ENCODE measurements at places on chromosomes 13 and 19.
A peak's percentile ranks its signal among the peaks of the same experiment; 100 is the strongest.

DNA sequence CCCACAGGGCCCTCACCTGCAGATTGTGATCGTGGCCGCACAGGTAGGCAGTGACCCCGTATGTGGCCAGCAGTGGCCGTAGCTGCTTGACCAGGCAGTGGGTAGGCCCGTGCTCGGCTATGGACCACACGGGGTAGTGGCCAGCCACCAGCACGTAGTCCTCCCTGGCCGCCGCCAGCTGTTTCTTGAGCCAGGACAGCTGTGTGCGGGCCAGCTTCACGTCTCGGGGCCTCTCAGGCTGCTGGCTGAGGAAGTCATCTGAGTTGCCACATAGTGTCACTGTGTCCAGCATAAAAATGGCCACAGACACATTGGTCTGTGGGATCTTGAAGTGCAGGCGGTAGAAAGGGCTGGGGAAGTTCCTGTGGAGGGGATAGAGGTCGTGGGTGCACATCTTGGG is 1.2 kb downstream of the ACP5 start:
- DNase-seq: no peak

- peak; percentile 17 for DNase-seq
These were observed 3.3 kb downstream of the CFD start for GRCh38 chr19:862581-863314.

- no peak for DNase-seq
These were observed 39.4 kb downstream of the CELF5 start for GRCh38 chr19:3263866-3264265.

GRCh38 chr13:114241918-114242317 is 7.2 kb downstream of the CDC16 start:
- DNase-seq: peak; percentile 26

GRCh38 chr19:45637890-45638667 is 1.1 kb downstream of the EML2 start:
- peak; percentile 48 for DNase-seq

- no peak for DNase-seq
These were observed 99.0 kb upstream of the HTR2A start for GRCh38 chr13:46995874-46996273.

DNA sequence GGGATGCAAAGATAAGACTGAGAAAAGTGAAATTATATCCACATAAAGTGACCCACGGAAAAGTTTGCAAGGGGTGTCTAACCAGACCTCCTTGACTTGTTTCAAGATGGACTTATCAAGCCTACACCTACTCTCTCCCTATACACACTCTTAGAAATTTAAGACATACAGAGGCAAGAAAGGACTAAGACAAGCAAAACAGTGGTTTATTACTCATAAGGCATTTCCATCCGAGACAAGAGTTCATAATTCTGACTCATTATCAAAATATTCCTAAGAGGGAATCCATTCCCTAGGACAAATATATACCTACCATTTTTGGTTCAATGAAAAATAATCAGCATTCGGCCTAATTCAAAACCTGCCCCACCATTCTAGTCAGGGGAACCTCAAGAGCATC is 232.6 kb upstream of the GPC6 start:
- DNase-seq: peak; percentile 78

- DNase-seq: no peak
These were observed 6.9 kb upstream of the AP1M2 start for GRCh38 chr19:10593820-10594637.

GRCh38 chr13:50511877-50512341 is 331.6 kb downstream of the DLEU7 start:
- DNase-seq: no peak

DNA sequence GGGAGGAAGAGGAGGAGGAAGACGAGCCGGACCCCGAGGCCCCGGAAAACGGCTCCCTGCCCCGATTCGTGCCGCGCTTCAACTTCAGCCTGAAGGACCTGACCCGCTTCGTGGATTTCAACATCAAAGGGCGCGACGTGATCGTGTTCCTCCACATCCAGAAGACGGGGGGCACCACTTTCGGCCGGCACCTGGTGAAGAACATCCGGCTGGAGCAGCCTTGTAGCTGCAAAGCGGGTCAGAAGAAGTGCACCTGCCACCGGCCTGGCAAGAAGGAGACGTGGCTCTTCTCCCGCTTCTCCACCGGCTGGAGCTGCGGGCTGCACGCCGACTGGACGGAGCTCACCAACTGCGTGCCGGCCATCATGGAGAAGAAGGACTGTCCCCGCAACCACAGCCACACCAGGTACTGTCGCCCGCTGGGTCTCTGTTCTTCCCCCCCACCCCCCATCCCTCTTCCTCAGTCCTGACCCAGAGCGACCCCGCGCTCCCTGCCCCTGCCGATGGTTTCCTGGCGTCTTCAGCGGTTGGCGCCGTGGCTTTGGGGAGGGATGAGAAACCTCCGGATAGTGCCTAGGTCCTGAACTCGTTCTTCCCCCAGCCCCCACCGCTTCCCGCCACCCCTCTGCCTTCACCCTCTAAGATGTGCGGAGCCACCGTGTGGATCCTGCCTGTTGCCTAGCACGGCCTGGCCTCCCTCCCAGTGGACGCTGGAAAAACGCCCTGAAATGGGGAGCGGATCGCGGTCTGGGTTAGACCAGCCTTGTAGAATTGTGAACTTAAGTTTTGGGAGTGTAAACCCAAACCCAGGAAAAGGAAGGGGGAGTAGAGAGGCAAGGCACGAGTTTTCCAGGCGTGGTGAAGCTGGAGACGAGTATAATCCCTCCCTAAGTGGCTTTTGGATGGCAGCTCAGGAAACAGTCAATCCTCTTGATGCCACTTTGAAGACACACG is 1.5 kb downstream of the HS6ST3 start:
- no peak for DNase-seq

- DNase-seq: no peak
These were observed 15.2 kb upstream of the SLC25A30 start for GRCh38 chr13:45433381-45433790.

DNA sequence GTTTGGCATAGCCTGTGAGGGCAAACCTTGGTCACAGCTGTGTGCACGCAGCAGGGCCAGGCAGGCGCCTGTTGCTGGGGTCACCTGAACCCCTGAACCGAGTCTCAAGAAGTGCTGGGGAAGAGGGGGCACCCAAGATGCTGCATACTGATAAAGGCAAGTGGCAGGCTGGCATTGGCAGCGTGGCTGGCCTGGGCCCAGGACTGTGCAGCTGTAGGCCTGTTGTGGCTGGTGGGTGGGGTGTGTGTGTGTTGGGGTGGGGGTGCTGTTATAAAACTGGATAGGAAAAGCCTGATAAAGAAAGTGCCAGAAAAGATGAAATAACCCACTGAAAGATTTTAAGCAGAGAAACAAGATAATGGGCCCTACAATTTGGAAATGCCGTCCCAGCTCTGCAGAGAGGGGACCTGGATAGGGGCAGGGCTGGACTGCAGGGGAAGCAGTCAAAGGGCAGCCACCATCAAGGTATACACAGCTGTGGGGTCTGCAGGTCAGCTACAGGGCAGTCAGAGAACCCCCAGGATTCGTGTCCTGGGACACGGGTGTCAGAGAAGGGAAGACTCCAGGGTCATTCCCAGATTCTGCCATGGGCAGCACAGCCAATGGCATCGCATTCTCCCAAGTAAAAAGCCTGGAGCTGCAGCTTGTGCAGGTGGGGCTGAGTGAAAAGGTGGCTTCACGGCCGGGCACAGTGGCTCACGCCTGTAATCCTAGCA is 33.2 kb downstream of the CILP2 start:
- no peak for DNase-seq

DNA sequence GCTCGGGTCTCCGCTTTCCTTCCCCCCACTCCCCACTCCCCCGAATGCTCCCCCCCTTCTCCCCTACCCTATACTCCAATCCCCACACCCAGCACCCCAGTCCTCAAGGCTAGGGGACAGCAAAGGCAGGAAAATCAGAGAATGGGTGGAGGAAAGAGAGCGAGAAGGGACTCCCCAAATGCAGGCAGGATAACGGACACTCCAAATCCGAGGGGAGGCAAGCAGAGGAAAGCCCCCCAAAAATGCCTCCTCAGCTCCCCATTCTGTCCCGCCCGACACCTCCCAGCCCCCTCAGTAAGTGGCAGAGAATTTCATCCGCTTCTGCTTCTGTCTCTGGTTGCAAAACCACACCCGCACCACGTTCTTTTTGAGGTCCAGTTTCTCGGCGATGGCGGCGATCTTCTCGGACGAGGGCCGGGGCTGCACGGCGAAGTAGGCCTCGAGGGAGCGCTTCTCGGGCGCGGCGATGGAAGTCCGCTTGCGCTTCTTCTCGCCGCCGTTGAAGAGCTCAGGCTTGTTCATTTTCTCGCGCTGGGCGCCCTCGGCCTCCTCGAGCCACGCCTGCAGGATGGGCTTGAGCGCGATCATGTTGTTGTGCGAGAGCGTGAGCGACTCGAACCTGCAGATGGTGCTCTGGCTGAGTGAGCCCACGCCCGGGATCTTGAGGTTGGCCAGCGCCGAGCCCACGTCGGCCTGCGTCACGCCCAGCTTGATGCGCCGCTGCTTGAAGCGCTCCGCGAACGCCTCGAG is 2.1 kb downstream of the POU4F1 start:
- peak; percentile 7 for DNase-seq

GRCh38 chr19:2315818-2316353 is 7.9 kb upstream of the LINGO3 start:
- peak; percentile 56 for DNase-seq

- DNase-seq: no peak
These were observed 146.3 kb downstream of the GPC5 start for GRCh38 chr13:91544723-91545122.

GRCh38 chr19:48367855-48368254 is 3.7 kb downstream of the SYNGR4 start:
- no peak for DNase-seq

DNA sequence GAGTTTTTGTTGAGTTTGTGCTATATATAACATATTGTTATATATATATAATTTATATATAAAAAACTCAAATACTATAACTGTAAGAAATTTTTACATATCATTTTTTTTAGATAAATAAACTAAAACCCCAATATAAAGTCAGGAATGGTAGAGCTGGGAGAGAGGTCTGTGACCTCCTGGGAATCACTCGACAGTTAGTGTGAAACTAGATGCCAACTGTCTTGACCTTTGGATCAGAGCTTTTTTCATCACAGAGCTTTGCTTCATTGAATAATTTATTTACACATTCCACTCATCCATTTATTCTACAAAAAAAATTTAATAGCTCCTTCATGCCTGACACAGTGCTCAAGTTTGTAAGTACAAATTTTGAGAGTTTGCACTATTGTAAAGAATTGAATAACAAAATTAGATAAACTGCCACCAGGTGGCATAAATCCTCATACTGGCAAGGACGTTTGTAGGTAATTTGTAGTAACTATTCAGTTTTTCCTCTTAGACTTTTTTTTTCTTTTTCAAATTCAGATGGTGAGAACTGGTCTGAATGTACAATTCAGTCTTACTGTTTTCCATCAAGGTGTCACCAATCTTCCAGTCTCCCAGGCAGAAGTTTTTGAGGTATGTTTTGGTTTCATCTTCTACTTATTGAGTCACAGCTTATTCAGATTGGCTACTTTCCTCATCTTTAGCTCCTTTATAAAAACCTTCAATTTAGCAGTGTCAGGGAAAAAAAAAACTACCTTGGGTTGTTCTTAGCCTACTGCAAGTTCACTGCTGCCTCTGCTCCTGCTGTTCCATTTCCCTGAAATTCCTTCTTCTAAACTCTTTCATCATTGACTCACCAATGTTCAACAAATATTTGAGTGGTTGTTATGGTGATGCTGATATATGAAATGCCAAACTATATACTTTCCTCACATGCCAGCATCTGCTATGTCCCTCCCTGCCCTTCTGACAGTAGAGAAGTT is 28.7 kb downstream of the LACC1 start:
- DNase-seq: peak; percentile 91

GRCh38 chr19:29371251-29372090 is 154.3 kb upstream of the VSTM2B start:
- no peak for DNase-seq

DNA sequence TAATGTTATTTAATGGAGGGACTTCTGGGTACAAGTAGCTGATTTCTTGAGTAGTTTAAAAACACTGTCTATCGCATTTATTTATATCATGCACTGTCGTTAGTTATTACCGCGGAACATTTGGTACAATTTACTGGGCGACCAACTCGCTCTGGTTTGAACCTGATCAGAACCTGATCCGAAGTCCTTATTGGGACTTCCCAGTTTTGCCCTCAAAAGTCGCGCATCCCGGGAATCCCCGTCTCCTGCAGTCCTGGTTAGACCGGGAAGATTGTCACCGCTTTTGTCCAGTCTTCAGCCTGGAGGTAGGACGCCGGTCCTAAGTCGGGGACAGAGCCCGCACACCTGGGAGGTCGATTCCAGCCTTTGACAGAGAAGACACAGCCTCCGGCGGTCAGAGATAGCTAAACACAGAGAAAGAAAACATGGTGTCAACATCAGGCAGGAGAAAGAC is 694 bp downstream of the CLN5 start:
- DNase-seq: peak; percentile 23

- DNase-seq: no peak
These were observed 315.2 kb downstream of the ATP8A2 start for GRCh38 chr13:25686831-25687470.

GRCh38 chr13:110560601-110561343 is 750 bp downstream of the RAB20 start:
- DNase-seq: no peak

DNA sequence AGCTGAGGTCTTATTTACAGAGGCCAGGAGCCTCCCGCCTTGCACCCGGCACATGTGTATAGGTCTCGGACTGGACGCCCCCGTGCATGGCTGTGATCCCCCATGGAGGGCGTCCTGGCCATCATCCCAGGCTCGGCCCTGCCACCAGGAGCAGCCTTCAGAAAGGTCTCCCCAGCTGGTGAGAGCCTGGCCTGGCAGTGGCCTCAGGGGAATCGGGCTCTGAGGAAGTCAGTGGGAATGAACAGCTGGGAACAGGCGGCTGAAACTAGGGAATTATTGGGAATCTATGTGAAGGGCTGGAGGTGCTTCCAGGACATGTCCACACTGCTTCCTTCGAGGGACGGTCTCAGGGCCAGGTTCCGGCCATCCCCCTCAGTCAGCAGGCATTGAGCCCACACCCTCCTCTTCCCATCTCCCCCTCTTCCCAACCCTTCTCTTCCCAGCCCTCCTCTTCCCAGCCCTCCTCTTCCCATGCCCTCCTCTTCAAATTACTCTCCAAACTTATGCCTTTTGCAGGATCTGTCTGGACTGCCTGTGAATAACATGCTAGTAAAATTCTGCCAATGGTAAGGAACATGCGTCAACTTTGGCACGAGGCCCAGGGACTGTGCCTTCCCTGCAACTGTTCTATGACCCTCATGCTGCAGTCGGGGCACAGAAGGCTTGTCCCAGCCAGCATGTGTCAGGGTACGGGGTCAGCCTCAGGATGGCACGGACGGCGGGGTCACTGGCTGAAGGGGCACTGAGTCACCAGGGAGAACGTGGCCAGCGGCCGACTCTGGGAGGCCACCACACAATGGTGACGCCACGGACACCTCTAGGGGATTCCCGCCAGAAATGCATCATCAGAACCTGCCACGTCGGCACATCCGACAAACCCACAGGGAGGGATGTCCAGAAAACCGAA is 24.2 kb upstream of the C13orf46 start:
- peak; percentile 79 for DNase-seq

DNA sequence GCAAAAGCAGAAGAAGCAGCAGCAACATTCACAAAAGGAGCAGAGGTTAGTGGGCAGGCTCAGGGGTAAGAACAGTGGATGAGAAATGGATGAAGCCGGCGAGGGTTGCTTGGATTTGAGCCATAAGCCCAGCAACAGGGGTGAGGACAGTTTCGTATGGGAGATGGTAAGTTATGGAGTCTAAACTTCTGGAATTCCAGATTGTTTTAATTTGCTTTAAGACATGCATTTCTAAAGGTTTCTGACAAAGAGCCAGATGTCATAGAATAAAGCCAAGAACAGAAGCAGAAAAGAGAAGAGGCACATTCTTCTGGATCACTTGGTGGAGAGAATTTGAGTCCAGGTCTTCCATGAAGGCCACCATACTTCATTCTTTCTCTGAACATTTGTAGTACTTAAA is 76.6 kb downstream of the TNFSF11 start:
- DNase-seq: no peak

Data from IMR-90 (cell line).